Cortex of kidney (tissue), 1 donor: ENCODE measurements at places on chromosomes 3 and 15.

- DNase-seq, result no peak
Observed at GRCh38 chr3:10366651-10367101, 45.8 kb upstream of the SEC13 start.

DNA sequence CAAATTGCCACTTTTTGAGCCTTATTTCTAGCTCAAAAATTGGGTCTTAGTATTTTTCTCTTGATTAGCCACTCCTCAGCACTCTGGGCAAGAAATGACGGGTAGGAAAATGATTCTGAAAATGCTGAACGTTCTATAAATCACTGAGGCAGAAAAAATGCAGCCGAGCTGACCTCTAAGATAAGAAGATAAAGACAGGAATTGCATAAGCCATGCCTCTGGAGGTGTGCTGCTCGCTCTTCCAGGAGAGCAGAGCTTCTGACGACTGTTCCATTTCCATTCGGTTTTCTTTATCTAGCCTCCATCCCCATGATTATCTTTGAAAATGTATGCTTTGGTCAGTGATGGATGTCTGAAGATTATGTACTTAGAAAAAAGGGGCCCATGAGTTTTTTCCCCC, 558.8 kb upstream of the ADAMTS9 start:
- no peak for DNase-seq

- no peak for DNase-seq
Observed at GRCh38 chr15:91407269-91407889, 307.3 kb downstream of the SV2B start.

DNA sequence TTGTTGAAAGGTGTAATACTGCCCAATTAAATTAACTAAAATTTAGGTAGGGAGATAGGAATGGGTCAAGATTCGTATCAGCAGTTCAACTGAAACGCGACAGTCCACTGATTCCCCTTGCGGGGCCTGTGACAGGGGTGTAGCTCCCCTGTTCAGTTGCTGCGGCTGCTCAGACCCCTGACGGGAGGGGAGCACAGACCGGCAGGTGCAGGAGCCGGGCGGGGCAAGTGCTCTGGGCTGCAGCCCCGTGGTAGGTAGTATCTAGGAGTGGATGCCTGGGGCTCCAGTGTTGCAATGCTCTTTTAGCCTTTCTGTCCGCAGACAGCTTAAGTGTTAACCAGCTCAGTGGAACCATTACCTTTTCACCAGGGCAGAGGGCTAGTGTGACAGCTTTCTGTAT, 164.9 kb downstream of the ROBO2 start:
- no peak for DNase-seq

GRCh38 chr3:111690242-111690641, 95.1 kb upstream of the ZBED2 start:
- no peak for DNase-seq

DNA sequence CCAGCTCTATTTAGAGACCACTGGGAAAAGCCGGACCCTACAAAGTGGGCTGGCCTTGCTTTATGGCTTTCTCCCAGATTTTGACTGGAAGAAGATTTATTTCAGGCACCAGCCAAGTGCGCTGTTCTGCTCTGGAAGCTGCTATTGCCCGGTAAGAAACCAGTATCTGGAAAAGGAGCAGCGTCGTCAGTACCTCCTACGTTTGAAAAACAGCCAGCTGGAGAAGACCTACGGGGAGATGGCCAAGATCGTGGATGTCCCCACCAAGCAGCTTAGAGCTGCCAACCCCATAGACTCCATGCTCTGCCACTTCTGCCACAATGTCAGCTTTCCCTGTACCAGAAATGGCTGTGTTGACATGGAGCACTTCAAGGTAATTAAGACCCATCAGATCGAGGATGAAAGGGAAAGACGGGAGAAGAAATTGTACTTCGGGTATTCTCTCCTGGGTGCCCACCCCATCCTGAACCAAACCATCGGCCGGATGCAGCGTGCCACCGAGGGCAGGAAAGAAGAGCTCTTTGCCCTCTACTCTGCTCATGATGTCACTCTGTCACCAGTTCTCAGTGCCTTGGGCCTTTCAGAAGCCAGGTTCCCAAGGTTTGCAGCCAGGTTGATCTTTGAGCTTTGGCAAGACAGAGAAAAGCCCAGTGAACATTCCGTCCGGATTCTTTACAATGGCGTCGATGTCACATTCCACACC, 60.9 kb downstream of the PXYLP1 start:
- no peak for DNase-seq

- DNase-seq, result no peak
Observed at GRCh38 chr3:15011174-15011573, 53.9 kb downstream of the MRPS25 start.

DNA sequence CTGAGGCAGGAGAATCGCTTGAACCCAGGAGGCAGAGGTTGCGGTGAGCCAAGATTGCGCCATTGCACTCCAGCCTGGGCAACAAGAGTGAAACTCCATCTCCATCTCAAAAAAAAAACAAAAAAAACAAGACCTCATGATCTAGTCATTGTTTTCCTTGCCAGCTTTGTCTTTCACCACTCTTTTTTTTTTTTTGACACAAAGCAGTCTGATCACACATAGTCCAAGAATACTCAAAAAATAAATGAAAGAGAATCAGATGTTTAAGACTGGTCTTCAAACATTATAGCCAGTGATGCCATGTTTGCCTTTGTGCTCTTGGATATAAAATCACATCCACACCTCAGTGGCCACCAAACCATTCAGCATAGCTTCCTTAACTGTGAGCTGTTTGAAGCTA, 5.8 kb upstream of the ADAM10 start:
- DNase-seq, result no peak

GRCh38 chr15:101477851-101478362, 11.6 kb downstream of the PCSK6 start:
- DNase-seq, result no peak

DNA sequence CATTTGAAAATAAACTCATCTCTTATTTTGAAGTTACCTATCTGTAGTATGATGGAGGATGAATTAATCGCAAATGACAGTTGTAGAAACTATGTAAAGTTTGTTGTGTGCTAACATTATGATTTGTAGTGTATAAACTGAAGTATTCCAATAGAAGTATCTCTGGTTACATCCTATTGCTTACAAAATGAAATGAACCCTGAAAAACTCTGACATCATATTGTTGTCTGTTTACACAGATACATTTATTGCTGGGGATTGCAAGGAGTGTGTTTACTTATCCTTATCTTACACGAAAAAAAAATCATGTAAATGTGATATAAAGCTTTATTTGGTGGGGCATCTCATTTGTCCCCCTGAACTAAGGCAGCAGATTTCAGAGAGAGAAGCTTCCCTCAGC, 2.6 kb upstream of the ABHD10 start:
- no peak for DNase-seq

DNA sequence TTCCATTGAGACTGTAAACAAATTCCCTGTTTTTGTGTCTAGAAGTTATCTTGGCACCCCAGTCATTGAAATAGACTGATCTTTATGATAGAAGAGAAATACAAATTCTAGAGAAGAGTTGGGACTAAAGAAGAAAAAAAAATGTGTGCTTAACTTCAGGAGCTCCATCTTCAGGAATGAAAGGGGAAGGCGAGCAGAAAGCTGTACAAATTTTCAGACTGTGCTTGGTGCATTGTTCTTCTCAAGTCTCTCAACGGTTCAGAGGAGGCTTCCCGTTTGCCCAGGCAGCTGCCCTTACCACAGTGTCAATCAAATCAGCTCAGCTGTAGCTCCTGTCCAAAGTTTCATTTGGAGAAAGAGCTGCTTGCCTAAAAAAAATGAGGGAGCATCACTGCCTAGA, 41.7 kb downstream of the OXSM start:
- DNase-seq, result no peak

DNA sequence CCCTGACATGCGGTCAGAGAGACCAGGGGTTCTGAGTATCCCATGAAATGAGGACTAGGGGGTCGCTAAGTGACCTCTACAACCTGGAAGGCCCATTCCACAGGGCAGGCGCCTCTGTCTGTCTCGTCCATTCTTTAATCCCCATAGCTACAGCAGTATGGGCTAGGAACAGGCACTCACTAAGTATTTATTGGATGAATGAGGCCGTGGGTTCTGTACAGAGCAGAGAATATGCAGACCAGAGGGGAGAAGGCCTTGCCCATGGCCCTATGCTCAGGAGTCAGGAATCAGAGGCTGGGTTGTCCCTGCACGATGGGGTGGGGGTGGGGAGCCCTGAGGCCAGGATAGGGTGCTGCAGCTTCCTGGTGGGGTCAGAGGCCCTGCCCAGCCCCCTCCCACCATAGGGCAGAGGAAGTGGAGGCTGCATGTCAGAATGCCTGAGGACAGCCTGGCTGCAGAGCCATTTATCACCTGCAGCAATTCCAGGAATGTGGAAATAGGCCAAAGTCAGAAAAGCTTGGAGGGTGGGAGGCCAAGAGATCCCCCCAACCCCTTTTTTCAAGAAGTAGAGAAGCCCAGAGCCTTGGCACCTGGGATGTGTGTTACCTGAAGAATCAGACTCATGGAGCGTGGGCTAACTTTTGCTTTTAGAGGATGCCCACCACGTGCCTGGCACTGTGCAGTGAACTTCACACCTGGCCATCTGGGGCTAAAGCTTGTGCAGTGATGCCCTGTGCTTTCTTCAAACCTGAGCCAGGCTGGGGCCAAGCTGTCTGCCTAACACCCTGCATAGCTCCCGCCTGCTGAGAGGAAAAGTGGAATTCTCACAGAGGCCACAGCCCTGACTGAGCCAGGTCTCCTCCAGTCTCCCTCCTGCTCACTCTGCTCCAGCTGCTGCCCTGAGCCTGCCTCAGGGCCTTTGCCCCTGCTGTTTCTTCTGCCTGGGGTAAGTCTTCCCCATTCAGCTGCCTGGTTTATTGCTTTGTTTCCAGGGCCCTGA, 109.4 kb downstream of the WNT7A start:
- no peak for DNase-seq

GRCh38 chr15:55661428-55661827, 73.3 kb upstream of the PYGO1 start:
- no peak for DNase-seq

DNA sequence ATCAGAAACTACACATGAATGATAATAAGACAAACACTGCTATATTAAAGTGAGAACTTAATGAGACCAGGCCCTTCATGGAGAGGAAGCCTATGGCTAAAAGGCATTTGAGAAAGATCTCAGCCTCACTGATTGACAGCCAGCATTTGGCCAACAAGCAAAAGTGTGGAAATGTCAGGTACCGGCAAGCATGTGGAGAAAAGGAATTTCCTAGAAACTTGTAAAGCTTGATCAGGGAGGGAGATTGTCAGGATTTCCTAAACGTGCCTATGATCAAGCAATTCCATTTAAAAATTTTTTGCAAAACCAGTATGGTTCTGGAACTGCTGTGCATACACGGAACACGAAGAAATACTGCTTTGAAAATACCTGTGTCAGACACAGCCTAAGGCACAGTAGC, 220.3 kb upstream of the ATP10A start:
- DNase-seq, result no peak

DNA sequence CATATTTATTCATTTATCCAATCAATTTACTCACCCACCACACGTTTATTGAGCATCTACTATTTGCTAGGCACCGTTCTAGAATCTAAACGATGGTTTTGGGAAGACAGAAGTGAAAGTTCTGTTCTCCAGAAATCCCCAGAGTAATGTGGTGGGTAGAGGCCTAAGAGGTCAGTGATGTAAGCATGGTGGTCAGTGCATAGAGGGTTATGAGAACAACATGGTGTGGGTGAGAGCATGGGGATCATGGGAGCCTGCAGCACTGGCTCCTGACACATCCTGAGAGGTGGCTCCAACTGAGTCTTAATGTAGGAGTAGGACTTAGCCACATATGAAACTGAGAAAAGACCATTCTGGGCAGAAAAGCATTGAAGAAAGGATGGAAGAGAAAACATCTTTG, 85.3 kb upstream of the TNFAIP8L3 start:
- no peak for DNase-seq

- no peak for DNase-seq
Observed at GRCh38 chr15:34023907-34024306, 15.1 kb downstream of the AVEN start.
